ENCODE measurements at places on chromosomes 12 and 14.
A peak's percentile ranks its signal among the peaks of the same experiment; 100 is the strongest.

GRCh38 chr12:52455821-52456220 is 3.9 kb upstream of the KRT6B start:
- DNase-seq: no peak

DNA sequence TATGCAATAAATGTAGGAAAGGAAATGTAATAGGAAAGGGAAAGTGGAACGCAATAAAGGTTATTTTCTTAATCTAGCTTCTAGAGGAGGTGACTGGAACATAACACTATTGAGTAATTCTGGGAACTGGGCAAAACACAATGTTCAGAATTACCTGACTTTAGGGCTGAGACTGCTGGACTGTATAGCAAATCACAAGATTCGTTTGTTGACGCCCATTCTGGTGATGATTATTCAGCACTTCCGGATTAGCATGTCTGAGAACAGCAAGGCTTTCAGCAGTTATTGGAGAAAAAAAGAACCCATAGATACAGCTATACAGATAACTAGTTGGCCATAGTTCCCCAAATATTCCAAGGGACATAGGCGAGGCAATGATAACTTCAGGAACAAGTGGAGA is 2.3 kb upstream of the KLRD1 start:
- no peak for DNase-seq

DNA sequence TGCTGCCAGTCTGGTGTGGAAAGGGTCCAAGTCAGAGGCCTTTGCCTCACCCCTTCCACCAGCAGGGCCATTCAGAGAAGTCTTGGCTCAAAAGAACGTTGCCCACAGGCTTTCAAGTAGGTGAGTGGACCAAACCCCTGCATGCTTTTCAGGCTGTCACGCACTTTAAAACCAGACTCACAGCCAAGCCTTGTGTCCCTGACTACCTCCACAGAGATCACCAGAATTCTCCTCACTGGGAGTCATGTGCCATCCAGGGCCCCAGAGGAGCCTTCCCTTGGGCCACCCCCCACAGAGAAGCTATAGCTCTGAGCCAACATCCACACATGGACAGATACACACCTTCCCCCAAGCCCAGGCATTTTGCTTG is 283.1 kb downstream of the DPF3 start:
- DNase-seq: no peak

GRCh38 chr14:74472601-74473000 is 20.5 kb downstream of the NPC2 start:
- DNase-seq: no peak

DNA sequence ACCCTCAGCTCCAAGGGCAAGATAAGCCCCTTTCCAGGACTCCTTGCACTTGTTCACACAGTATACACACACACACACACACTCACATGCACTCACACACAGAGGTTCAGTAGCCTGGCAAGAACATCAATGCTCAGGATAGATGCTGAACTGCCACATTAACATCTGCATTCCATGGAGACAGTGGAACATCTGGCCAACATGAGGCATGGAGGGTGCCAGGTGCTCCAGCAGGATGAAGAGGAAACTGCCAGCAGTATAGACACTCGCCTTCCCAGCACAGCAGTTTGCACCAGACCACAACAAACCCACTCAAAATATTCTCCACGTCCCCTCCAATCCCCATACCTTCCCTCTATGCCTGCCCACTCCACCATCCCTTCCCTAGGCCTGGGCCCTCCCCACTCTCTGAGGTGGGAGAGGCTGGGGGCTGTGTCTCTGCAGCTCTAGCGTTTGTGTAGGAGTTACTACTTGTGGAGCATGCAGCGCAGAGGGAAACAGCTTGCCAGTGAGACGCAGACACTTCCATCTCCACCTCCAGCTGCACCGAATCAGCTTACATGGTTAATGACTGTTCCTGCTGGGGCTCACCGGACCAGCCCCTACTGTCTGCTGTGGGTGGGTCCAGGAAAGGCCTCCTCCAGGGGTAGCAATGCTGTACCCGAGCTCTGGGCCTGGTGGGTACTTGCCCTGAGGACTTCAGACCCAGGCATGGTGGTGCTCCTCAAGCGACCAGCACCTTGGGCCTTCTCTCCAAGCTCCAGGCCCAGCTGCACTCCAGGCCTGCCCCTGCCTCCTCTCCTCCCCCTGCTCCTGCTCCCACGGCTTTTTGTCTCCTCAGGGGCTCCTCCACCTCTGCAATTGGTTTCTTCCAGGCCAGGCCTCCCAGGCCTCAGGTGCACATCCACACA is 18.6 kb upstream of the PLEKHG3 start:
- peak; percentile 53 for DNase-seq

DNA sequence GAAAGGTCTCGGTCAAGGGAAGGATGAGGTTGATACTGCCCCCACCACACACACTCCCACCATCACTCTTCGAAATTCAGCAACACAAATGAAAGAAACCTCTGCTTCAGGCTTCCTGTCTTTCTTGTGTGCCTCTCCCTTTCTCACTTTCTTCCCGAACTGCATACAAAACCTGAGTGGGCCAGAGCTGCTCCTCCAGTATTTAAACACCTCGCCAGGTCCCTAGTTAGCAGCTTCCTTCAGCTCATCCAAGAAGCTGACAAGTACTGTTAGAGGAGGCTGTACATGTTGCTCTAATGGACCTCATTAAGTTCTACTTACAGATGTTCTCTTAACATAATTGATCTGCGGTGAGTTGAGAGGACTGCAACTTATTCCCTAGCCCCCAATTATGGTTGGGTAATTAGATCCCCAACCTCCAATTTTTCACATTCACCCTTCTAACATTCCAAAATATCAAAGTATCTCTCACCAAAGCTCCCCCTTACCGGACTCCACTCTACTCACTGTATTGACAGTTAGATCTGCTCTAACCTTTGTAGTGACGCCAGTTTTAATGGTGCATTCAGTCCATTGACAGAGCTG is 4.1 kb upstream of the LMO3 start:
- DNase-seq: peak; percentile 12

DNA sequence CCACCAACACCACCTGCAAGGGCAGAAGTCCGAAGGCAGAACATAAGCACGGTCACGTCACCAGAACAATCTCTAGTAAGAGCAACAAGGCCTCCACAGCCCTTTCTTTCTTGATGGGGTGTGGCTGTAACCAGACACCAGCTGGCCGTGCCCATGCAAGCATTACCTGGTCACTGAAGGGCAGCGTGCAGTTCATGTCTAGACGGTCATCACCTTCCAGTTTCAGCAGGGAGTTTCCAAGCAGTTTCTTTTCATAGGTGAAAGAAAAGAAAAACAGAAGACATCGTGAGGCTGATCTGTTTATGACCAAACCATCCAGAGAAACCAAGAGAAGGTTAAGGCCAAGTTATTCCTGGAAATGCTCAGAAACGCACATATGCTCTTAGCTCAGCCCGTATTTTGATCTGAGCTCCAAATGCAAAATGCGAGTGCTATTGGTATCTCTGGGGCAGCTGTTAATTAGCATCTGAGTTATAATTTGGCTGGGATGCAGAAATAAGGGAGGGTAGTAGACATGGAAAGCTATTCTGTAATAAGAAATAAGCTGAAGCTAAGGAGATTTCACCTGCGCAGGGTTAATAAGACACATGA is 42.5 kb downstream of the PRKAB1 start:
- DNase-seq: no peak

GRCh38 chr14:50977863-50978528 is 33.7 kb upstream of the PYGL start:
- no peak for DNase-seq

- DNase-seq: no peak
Observed at GRCh38 chr14:61503167-61503801, 181.9 kb downstream of the PRKCH start.

DNA sequence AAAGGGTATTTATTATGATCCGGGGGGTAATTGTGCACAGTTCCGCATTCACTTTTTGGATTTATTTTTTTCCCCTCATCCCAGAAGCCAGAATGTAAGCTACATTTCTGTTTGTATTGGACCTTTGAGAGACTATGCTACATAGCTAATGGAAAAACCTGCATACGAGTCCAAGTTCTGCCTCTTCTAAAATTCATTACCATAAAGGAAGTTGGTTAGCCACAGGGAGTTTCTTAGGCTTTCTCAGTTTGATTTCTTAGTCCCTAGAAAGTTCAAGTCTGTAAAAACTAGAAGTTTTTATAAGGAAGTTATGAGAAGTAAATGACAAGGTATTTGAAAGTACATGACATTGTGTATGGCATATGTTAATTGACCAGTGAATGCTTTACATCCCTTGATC is 138.7 kb downstream of the PDE3A start:
- DNase-seq: no peak

- no peak for DNase-seq
Observed at GRCh38 chr12:85949253-85949652, 75.2 kb downstream of the NTS start.

DNA sequence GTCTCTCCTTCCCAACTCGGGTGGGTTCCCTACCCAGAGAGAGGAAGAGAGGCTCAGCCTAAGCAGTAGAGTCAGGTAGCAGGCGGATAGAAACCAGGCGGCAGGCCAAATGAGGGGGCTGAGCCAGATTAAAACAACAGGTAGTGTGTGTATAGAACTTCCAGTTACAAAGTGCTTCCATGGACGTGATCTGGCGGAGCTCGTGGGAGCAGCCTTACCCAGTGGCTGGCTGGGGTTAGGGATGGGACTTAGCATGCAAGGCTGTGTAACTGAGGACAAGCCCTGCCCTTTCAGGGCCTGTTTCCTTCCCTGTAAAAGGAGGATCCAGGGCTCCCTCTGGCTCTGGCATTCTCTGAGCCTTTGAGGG is 8.3 kb downstream of the KRT80 start:
- DNase-seq: no peak

GRCh38 chr14:53002576-53002975 is 51.7 kb upstream of the FERMT2 start:
- peak; percentile 3 for DNase-seq

GRCh38 chr12:24356240-24356804 is 406.9 kb upstream of the SOX5 start:
- no peak for DNase-seq

DNA sequence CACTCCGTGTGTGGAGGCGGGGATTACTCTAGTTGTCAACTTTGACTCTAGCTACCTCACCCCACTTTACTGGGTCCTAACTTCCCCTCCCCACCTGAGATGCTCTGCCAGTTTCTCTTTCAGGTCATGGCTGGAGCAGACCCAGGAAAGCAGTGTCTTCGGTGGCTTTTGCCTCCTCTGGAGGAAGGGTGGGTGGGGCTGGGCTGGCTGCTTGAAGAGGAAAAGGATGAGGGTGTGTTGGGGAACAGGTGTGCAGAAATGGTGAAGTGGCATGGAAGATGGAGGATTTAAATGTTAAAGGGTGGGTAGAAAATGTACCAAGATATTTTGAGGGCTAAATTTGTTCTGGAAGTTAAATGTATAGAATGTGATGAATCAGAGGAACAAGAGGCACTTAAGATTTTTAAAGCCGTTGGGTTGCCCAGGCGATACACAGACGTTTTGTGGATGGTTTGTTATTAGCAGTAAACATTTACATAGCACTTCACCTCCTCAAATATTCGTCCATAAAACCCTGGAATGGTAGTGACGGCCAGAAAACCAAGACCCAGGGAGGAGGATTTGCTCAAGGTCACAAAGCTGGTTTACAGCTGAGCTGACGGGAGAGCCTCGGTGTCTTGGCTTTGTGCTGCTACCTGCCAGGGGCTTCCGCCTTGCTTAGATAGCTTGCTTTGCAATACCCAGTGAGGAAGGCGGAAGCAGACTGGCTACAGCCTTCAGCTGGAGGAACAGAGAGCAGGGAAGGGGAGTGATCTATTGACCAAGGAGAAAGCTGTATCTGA is 72.2 kb upstream of the PRMT8 start:
- no peak for DNase-seq

GRCh38 chr12:82872088-82872487 is 185.4 kb downstream of the TMTC2 start:
- no peak for DNase-seq

DNA sequence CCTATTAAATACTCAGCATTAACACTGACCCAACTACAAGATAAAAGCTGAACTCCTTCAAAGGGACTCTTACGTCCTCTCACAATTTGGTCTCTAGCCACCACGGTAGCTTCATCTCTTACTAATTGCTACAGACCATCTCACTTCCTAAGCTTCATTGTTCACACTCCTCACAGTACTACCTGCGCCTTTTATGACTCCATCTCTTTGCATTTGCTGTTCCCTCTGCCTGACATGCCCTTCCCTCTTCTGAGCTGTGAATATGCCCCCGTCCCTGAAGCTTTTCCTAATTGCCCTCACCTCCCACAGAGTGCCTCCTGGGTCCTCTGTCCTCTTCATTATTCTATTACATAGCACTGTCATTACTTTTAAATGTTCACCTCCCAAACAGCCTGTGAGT is 2.5 kb downstream of the EEA1 start:
- DNase-seq: peak; percentile 28

- peak; percentile 62 for DNase-seq
Observed at GRCh38 chr12:78096909-78097597, 266.4 kb downstream of the NAV3 start.

- DNase-seq: peak; percentile 68
Observed at GRCh38 chr14:21924479-21924878, 250.9 kb upstream of the OR4E1 start.

GRCh38 chr12:22808860-22809259 is 183.9 kb downstream of the ETNK1 start:
- DNase-seq: no peak

DNA sequence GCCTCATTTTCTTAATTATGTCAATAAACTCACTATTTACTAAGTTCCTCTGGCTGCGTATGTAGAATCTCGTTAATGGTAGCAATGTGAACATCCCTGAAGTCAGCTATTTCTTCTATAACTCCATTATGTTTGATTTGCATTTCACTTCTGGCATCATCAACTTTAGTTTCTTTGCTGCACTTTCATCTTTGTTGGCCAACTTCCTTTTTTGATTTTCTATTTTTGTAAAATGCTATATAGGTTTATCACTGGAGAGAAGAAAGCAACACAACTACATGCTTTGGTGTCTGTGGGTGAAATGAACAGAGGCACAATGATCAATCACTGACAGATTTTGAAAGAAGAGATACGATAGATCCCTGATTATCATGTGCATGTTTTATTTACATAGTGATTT is 58.5 kb upstream of the ATF7IP start:
- DNase-seq: no peak

- no peak for DNase-seq
Observed at GRCh38 chr12:99128246-99128802, 483.2 kb downstream of the APAF1 start.

- DNase-seq: no peak
Observed at GRCh38 chr12:127588249-127588648, 678.7 kb upstream of the TMEM132C start.

- DNase-seq: no peak
Observed at GRCh38 chr12:107368586-107368985, 275.2 kb upstream of the CRY1 start.

GRCh38 chr14:77084985-77085384 is 13.1 kb upstream of the CIPC start:
- DNase-seq: no peak
